SJCRH30 (cell line): ENCODE measurements at places on chromosomes 11 and 22.

DNA sequence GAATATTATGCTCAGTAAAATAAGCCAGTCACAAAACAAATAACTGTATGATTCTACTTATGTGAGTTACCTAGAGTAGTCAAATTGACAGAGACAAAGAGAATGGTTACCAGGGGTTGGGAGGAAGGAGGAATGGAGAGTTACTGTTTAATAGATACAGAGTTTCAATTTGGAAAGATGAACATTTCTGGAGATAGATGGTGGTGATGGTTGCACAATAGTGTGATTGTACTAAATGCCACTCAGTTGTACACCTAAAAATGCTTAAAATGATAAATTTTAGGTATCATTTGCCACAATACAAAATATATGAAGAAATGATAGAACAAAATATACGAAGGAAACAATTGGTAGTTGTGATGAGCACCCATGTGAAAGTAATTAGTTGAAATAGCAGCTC is 43.4 kb downstream of the PDHX start:
- H3K27me3 ChIP-seq, result no peaks in the 10 kb centered on the region
- H3K27ac ChIP-seq, result no peak overlapping the region
- no peak overlapping the region for H3K4me3 ChIP-seq
- H3K4me1 ChIP-seq, result no peaks in the 10 kb centered on the region

- no peaks in the 10 kb centered on the region for H3K36me3 ChIP-seq
- H3K4me1 ChIP-seq, result no peaks in the 10 kb centered on the region
- DNase-seq, result no peak
- H3K27ac ChIP-seq, result no peak overlapping the region
- H3K4me3 ChIP-seq, result no peak overlapping the region
These were observed 79.0 kb downstream of the BUD13 start for GRCh38 chr11:116693593-116694348.

DNA sequence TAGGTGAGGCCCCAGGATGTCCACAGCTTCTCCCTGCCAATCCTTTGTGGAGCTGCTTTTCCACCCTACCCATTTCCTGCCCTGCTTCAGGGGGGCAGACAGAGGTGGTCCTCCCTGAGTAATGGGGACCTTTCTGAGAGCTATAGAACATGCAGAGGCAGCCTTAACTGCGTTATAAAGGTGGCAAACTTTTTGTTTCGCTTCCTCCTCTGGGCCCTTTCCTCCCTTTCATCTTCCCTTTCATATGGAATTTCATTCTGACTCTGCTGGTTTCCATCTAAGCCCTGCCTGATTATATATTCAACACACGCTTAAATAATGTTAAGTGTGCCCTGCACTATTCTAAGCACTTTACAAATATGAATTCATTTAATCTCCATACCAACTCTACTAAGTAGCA is 169.3 kb upstream of the E2F8 start:
- no peak for DNase-seq
- H3K27ac ChIP-seq, result no peak overlapping the region
- H3K4me3 ChIP-seq, result no peak overlapping the region
- no peaks in the 10 kb centered on the region for H3K27me3 ChIP-seq
- no peaks in the 10 kb centered on the region for H3K36me3 ChIP-seq
- no peaks in the 10 kb centered on the region for H3K4me1 ChIP-seq

DNA sequence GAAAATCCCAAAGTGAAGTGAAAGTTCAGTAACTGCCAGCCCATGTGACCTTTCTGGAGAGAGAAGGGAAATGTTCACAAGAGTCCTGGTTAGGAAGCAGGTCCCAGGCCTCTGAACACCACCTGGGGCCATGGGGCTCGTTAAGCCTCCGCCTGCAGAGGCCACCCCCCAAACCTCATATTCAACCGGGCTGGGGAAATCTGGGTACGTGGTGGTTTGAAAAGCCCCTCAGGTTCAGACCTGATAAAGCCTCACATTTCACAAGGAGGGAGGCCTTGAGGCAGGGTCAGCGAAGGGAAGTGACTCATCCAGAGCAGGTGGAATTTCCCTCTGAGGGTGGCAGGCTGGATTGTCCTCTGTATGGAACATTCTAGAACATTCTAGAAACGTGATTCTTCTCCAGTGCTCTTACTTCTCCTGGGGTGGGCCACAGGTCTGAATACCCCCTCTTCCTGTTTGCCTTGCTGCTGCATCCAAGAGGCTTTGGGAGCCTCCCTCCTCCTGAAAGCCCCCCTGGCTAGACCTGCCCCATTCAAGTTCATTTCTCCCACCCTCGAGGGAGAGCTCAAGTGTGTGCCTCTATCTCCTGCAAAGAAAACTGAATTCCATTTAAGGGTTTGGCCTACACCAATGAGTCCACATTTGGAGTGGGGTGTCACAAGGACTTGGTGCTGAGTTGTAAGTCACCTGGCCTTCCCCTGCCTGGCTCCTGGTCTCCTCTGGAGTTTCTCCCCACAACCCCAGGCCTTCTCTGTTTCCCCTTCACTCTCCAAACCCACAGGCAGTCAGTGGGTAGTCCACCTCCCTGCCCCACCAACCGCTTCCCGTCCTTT is 6.3 kb downstream of the FXYD2 start:
- H3K27me3 ChIP-seq, result no peaks in the 10 kb centered on the region
- H3K4me1 ChIP-seq, result peaks cover 7% of the 10 kb centered on the region; the same call in 1 of the 2 replicates
- no peaks in the 10 kb centered on the region for H3K36me3 ChIP-seq
- H3K27ac ChIP-seq, result no peak overlapping the region

DNA sequence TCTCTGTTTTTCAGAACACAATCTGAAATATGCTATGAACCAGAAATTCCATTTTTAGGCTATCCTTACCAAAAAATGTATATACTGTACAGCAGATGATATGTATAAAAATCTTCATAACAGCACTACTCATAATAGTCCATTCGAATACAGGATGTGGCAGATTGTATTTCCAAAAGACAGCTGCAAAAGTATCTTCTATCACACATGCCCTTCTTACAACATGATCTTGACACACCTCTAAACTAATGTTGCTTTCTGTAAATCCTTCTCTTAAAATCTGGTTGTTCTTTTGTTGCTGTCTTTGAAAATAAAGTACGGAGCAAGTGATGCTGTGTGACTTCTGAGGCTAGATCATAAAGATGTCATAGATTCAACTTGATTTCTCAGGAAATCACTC is 409.9 kb upstream of the LUZP2 start:
- no peak overlapping the region for H3K4me3 ChIP-seq
- H3K4me1 ChIP-seq, result peaks cover 9% of the 10 kb centered on the region; the same call in 1 of the 2 replicates
- no peak overlapping the region for H3K27ac ChIP-seq
- H3K36me3 ChIP-seq, result no peaks in the 10 kb centered on the region
- H3K27me3 ChIP-seq, result no peaks in the 10 kb centered on the region

DNA sequence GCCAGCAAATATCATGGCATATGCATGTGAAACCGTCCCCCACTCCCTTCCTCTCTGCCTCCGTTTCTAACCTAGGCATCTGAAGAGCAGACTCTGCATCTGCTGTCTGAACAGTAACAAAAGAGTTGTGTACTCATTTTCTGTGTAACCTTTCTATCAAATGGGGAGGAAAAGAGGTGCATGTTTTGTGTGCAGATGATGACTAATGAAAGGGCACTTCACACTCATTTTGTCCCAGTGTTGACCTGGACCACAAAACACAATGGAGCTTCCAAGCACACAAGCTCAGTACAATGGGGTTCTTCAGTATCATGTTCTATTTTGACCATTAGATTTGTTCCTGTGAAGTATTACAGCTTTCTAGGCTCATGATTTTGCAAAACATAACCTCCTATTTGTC is 13.0 kb downstream of the JHY start:
- no peak overlapping the region for H3K27ac ChIP-seq
- no peak for DNase-seq
- H3K4me3 ChIP-seq, result no peak overlapping the region
- H3K36me3 ChIP-seq, result no peaks in the 10 kb centered on the region
- H3K4me1 ChIP-seq, result no peaks in the 10 kb centered on the region

DNA sequence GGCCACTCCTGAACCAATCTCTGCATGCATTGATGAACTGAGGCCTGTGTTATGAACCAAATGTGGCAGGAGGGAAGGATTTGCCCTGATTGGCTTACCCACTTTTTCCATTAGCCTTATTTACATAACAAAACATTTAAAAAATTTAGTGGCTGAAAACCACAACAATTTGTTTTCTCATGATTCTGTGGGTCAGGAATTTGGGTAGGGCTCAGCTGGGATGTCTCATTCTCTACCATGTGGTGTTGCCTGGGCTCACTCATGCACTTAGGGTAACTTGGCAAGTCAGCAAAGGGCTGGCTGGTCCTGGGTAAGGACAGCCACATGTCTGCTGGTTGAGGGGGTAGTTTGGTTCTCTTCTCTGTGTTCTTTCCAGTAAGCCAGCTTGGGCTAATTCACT is 35.1 kb upstream of the CYP2R1 start:
- peaks cover 8% of the 10 kb centered on the region; the same call in 1 of the 2 replicates for H3K27me3 ChIP-seq
- H3K36me3 ChIP-seq, result no peaks in the 10 kb centered on the region
- H3K4me3 ChIP-seq, result no peak overlapping the region
- no peak overlapping the region for H3K27ac ChIP-seq
- no peak for DNase-seq

DNA sequence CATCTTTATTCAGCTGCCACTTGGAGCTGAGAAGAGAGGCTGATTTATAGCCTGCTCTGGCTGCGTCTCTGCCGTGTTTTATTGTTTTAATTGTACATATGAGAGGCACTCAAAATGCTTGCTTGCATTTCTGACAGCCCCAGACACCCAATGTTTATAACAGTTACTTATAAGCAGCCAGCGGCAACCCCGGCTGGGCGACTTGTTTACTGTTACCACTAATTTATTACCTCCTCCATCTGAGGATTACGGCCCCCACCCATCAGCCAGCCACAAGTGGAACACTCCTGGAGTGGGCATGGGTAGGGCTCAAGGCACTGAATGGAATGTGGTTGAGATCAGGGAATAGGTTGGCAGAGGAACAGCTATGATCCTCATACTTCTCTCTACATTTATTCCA is 61.2 kb downstream of the CLPB start:
- H3K4me1 ChIP-seq, result peaks cover 8% of the 10 kb centered on the region
- H3K4me3 ChIP-seq, result no peak overlapping the region
- no peaks in the 10 kb centered on the region for H3K27me3 ChIP-seq

GRCh38 chr11:32358729-32359128 is 76.6 kb downstream of the WT1 start:
- peaks cover 3% of the 10 kb centered on the region; the same call in 1 of the 2 replicates for H3K27me3 ChIP-seq
- no peak overlapping the region for H3K4me3 ChIP-seq
- H3K27ac ChIP-seq, result no peak overlapping the region
- DNase-seq, result peak; percentile 18
- no peaks in the 10 kb centered on the region for H3K4me1 ChIP-seq

GRCh38 chr22:43005106-43005505 is 9.8 kb downstream of the PACSIN2 start:
- peak overlapping the region; percentile 12; the same call in 1 of the 2 replicates for H3K27ac ChIP-seq
- H3K36me3 ChIP-seq, result no peaks in the 10 kb centered on the region; the same call in 1 of the 2 replicates
- no peaks in the 10 kb centered on the region for H3K27me3 ChIP-seq
- H3K4me3 ChIP-seq, result no peak overlapping the region
- no peak for DNase-seq
- peaks cover 50% of the 10 kb centered on the region for H3K4me1 ChIP-seq

DNA sequence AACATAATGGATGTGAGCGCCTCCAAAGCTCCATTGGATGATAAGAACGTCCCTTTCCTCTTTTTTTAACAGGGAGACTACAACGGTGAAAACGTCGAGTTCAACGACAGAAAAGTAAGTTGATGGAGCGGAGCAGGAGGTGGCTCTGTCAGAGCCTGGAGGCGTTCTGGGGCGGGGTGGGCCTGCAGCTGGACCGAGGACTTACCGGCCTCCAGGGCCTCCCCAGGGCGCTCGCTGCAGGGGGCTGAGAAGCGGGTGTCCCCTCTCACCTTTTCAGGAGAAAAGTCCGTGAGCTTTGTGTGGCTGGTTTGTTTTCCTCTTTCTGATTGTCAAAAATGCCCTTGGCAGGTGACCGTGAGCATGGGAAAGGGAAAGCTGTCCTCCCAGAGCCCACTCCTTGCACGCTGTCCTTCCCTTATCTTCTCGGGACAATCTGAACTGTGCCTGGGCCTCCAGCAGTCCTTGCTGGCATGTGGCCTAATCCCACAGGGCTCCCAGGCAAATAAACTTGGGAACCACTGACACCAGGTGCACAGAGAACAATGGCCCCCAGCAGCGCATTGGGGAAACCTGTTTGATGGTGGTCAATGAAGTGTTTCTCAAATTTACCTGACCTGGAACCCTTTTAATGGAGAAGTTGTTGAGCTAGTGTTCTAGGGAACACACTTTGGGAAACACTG is 38.4 kb downstream of the ANO1 start:
- peaks cover 14% of the 10 kb centered on the region; the same call in 1 of the 2 replicates for H3K4me1 ChIP-seq
- no peak overlapping the region for H3K27ac ChIP-seq
- H3K36me3 ChIP-seq, result no peaks in the 10 kb centered on the region
- H3K27me3 ChIP-seq, result no peaks in the 10 kb centered on the region
- peak; percentile 39 for DNase-seq

- DNase-seq, result peak; percentile 5
- no peaks in the 10 kb centered on the region for H3K27me3 ChIP-seq
- H3K36me3 ChIP-seq, result no peaks in the 10 kb centered on the region
- H3K4me1 ChIP-seq, result no peaks in the 10 kb centered on the region
- no peak overlapping the region for H3K27ac ChIP-seq
These were observed 385.1 kb downstream of the DCDC1 start for GRCh38 chr11:30984442-30984816.

DNA sequence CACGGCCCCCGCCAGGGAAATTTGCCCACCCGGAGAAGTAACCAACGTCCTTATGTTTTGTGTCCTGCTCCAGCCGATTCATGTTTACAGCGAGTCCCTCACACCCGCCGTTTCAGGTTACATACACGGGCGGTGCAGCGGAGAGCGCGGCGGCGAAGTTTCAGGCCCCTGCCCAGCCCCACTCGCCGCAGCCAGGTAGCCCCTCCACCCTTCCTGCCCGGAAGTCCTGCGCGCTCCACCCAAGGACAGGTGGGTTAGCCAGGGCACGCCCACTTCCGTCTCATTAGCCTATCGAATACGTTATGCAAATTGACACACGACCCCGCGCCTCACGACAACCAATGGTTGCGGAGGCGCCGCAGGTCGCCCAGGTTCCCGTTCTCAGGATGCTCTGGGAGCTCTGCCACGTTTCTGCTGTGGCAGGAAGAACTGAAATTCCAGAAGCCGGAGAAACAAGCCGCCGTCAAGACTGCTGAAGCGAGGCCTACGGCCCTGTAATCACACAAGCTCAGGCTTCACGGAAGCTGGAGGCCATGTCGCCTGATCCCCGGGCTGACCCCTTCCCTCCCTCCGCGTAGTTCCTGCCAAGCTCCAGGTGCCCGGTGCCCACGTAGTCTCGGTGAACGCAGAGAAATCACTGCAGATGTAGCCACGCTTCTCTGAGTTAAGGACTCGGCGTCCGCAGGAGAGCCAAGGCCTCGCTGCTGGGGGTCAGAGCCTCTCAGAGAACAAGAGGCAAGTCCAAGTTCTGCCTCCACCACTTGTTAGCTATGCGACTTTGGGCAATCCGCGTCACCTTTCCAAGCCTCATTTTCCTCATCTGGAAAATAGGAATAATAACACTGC is 22.4 kb upstream of the MYH9 start:
- peaks cover 11% of the 10 kb centered on the region for H3K4me1 ChIP-seq
- H3K36me3 ChIP-seq, result no peaks in the 10 kb centered on the region
- no peaks in the 10 kb centered on the region for H3K27me3 ChIP-seq
- no peak overlapping the region for H3K4me3 ChIP-seq
- H3K27ac ChIP-seq, result no peak overlapping the region

- H3K27ac ChIP-seq, result no peak overlapping the region
- no peaks in the 10 kb centered on the region for H3K36me3 ChIP-seq
- H3K27me3 ChIP-seq, result no peaks in the 10 kb centered on the region
- DNase-seq, result no peak
- peaks cover 15% of the 10 kb centered on the region for H3K4me1 ChIP-seq
These were observed 23.1 kb downstream of the TMPRSS13 start for GRCh38 chr11:117906126-117906525.

- no peak overlapping the region for H3K4me3 ChIP-seq
- DNase-seq, result no peak
- no peak overlapping the region for H3K27ac ChIP-seq
- H3K4me1 ChIP-seq, result peaks cover 28% of the 10 kb centered on the region
- H3K27me3 ChIP-seq, result no peaks in the 10 kb centered on the region
- no peaks in the 10 kb centered on the region for H3K36me3 ChIP-seq
These were observed 23.1 kb upstream of the RPS3 start for GRCh38 chr11:75376175-75376574.
